Hematopoietic multipotent progenitor cell treated with erythropoietin and hydrocortisone succinate and interleukin-3 and kit ligand, for 4 days (in vitro differentiated cells): ENCODE measurements at places on chromosomes 4 and X.
A peak's percentile ranks its signal among the peaks of the same experiment; 100 is the strongest.

GRCh38 chrX:120560405-120560841 is 339 bp downstream of the CUL4B start:
- peak; percentile 58 for DNase-seq

GRCh38 chr4:155629956-155630355 is 36.7 kb upstream of the GUCY1A1 start:
- no peak for DNase-seq

GRCh38 chr4:36771411-36772153 is 473.0 kb upstream of the NWD2 start:
- DNase-seq: no peak

- DNase-seq: no peak
Observed at GRCh38 chrX:81280148-81280547, 78.2 kb downstream of the SH3BGRL start.

DNA sequence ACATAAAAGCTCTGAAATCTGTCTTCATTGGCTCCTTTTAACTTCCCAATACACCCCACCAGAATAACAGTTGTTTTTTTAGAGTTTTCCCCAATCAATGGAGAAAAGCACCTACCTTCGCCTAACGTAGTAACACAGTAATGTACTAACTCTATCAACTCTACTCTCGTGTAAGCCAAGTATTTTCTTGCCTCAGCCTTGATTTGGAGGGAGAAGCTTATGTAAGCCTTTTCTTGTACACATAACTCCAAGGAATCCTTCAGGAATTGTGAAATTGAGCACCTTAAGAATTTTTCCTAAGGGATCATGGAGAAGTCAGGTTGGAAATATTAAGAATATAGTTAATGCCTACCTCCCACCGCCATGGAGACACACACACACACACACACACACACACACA is 181.2 kb downstream of the RAPGEF2 start:
- DNase-seq: no peak

DNA sequence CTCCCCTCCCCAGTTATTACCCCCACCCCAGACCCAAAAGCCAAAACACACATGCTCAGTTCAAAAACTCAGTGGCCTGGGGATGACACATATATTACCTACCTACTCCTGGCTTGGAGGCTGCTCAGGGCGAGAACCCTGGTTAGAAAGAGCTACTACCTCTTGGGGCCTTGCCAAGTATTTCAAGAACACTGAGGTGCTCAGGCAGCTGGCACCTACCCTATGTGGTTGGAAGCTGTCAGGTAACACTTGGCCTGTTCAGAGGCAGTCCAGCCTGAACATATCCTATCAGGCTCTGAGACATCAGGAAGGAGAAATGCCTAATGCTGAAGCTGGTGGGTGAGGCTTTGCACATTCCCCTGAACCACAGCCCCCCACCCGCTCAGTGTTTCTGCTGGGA is 4.9 kb downstream of the BCAP31 start:
- no peak for DNase-seq

GRCh38 chrX:154991039-154991438 is 31.5 kb downstream of the F8 start:
- DNase-seq: no peak

DNA sequence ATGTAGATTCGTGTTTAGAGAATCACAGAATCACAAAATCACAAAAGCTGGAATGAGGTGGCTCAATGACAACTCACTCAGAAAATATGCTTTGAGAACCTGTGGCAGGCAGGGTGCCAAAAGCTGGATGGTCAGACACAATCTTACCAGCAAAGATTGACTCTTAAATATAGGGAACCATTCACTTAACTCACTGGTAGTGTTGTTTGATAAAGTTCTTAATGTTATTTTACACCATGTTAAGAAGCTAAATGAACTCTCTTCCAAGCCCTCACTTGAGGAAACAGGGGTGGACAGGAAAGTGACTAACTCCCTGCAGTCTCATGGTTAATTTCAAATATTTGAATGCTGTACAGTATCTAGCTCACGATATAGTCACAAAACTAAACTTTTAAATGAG is 5.7 kb upstream of the SCOC start:
- DNase-seq: no peak

- DNase-seq: no peak
Observed at GRCh38 chr4:76640353-76640910, 205.4 kb downstream of the SHROOM3 start.

- no peak for DNase-seq
Observed at GRCh38 chr4:90951037-90951436, 823.8 kb downstream of the CCSER1 start.

DNA sequence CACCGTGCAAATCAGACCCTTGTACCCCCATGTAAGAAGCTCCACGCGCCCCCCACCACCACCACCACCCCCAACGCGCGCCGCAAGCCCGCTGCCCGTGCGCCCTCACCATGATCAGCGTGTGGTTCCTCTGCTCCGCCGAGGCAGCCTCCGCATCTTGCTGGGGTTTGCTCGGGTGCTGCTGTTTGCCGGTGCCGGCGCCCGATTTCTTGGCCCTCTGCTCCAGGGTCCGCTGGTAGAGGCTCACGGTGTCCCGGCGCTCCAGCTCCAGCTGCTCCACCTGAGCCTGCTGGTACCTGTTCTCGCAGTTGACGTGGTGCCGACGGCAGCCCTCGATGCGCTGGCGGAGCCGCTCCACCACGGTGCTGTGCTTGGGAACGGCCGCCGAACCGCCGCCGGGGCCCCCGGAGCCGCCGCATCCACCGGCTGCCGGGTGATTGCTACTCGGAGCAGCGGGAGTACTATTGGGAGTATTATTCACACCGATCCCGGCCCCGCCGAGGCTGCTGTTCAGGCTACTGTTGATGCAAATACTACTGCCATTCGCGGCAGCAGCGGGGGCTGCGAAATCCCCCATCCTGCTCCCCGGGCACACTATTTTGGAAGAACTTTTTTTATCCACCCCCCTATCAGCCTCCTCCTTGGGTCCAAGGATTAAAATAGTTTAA is 1.1 kb downstream of the MAML3 start:
- peak; percentile 68 for DNase-seq

GRCh38 chrX:118373538-118373937 is 27.6 kb downstream of the WDR44 start:
- no peak for DNase-seq

DNA sequence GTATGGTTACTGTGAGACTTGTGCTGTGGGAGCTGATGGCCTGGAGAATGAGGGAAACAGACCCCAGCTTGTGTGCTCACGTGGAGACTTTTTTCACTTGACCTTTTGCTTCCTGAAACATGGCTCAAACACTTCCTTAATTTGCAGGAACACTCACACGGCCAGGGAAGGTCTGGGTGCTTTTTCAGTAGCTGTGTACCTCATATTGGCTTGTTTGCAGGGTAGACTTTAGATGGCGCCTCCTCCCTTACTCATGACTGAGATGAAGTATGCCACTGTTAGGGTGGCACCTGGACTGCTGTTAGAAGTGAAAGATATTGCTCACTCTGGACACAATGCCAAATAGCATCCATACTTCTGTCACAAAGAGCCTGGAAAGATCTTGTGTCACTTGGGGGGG is 75.7 kb upstream of the WDR1 start:
- DNase-seq: peak; percentile 52

DNA sequence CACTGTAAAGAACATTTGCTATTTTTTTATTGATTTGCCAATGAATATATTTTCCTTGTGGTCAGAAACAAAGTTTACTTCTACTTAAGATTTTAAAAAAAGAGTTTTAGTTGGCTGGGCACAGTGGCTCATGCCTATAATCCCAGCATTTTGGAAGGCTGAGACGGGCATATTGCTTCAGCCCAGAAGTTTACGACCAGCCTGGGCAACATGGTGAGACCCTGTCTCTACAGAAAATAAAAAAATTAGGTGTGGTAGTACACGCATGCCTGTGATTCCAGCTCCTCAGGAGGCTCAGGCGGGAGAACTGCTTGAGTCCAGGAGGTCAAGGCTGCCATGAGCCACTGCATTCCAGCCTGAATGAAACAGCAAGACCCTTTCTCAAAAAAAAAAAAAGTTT is 36.8 kb downstream of the LRP2BP start:
- no peak for DNase-seq

DNA sequence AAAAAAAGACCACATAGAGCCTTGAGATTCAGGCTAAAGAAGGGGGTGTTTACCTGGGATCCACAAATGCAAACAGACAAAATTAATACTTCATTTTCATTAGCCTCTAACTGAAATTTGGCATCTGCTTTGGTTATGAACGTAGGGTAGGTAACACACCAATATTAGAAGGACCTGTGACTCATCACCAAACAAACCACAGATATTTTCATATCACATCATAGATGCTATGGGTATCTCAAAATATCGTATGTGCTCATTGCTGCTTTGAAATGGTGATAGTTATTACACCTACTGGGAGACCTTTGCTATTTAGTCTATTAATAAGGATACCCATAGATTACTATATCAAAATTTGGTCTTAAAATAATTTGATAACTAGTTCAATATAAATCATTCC is 180.6 kb upstream of the MAP3K15 start:
- no peak for DNase-seq

- no peak for DNase-seq
Observed at GRCh38 chrX:74535086-74535407, 79.4 kb downstream of the RLIM start.

- DNase-seq: no peak
Observed at GRCh38 chrX:39720945-39721344, 376.8 kb downstream of the BCOR start.
